ENCODE measurements at places on chromosomes 6 and 20.
A peak's percentile ranks its signal among the peaks of the same experiment; 100 is the strongest.

DNA sequence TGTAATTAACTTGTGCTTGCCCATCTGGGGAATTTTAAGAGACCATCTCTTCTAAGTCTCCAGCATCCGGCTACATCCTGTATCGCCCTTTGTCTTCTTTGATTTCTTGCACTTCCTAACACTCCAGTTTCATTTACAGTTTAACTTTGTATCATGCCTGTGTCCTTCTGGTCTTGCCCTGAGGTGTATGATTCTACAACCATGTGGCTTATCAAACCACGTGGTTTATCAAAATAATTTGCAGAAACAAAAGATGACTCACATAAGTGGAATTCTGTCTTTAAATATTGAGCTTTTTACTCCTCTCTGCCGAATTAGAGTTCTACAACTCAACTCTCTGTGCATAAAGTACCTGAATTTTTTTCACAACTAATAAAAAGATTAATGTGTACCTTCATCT, 580.7 kb downstream of the KIF16B start:
- no peak for DNase-seq

DNA sequence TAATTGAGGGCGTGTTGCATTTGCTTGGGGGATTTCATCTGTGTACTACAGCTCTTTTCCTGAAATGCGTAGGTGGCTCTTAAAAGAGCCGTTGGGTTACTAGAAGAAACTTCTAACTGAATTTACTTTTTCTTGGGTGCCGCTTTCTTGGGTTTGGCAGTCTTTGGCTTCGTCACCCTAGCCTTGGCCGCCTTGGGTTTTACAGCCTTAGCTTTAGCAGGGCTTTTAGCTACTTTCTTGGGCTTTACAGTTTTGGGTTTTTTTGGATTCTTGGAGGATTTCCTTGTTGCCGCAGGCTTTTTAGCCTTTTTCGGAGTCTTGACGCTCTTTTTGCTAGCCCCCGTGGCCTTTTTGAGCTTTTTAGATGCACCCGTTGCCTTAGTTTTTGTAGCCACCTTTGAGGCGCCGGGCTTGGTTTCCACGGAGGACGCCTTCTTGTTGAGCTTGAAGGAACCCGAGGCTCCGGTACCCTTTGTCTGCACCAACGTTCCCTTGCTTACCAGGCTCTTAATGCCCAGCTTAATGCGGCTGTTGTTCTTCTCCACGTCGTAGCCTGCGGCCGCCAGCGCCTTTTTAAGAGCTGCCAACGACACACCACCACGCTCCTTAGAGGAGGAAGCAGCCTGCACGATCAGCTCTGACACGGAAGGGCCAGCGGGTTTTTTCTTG, 54.5 kb downstream of the TRIM38 start:
- no peak for DNase-seq

DNA sequence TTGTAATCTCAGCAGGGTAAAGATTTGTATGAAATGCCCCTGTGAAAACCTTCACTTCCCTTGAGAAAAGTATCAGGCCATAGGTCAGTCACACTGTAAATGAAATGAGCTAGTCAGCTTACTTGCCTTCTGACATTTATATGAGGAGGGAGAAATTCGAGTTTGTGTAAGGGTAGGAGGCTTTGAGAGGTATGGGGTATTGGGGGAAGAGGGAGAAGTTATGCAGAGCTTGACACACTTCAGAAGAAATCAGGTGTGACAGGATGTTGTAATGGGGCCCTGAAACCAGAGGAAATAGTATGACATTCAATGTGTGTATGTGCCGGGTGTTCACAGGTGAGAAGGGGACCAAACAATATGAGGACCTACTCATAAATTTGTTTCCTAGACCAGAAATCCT, 64.2 kb upstream of the CCN6 start:
- DNase-seq: no peak

DNA sequence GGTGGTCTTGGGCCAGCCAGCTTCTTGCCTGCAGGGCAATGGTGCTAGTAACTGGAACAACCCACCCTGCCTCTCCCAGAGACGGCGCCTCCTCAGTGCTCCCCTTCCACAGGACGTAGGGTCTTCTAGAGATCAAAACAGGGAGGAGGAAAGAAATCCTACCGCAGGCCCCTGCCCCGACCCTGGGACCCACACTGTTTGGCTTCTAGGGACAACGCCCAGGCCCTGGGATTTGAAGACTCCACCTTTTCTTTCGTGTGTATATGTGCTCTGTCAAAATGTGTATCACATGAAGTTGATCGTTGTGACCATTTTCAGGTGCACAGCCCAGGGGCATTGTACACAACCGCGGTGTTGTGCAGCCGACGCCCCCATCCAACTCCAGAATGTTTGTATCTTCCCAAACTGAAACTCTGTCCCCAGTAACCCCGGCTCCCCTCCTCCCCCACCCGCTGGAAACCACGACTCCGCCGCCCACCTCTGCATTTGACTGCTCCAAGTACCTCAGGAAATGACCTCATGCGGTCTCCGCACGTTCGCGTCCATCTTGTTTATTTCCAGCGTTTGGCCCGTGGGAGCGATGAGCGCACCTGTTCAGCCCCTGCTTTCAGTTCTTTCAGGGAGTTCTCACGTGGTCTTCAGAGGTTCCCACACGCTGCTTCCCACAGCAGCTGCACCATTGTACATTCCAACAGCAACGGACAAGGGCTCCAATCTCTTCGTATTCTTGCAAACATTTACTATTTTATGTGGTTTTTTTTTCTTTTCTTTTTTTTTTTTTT, 3.4 kb upstream of the BHLHE23 start:
- DNase-seq: peak; percentile 60

DNA sequence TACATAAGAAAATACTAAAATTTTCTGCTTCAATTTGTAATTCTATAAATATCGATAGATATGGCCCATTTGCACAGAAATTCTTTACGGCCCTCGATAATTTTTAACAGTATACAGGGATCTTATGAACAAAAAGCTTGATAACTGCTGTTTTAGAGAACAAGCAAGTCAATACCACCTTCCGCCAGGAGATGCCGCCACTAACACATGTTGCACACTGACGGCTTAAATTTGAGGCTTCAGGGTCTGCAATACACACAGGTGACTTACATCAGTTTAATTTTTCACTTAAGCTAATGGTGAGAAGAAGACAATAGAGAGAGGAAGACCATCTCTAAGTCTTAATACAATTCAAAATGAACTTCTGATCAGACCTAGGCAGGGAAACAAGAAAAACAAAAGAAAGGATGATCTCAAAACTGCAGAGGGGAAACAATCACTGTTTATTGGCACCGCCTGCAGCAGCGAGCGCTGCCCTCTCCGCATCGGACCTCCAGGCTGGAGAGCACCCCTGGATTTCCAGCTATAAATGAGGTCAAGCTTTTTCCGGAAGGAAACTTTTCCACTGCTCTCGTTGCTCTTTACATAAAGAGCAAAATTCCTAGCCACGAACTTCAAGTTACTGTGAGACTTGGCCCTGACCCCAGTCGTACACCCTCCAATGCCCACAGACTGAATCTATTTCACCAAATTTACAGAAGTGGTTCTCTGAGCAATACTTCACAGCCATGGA, 53.9 kb downstream of the OTOR start:
- peak; percentile 30 for DNase-seq

- DNase-seq: no peak
These were observed 214.8 kb downstream of the PRKN start for GRCh38 chr6:162512744-162513143.

DNA sequence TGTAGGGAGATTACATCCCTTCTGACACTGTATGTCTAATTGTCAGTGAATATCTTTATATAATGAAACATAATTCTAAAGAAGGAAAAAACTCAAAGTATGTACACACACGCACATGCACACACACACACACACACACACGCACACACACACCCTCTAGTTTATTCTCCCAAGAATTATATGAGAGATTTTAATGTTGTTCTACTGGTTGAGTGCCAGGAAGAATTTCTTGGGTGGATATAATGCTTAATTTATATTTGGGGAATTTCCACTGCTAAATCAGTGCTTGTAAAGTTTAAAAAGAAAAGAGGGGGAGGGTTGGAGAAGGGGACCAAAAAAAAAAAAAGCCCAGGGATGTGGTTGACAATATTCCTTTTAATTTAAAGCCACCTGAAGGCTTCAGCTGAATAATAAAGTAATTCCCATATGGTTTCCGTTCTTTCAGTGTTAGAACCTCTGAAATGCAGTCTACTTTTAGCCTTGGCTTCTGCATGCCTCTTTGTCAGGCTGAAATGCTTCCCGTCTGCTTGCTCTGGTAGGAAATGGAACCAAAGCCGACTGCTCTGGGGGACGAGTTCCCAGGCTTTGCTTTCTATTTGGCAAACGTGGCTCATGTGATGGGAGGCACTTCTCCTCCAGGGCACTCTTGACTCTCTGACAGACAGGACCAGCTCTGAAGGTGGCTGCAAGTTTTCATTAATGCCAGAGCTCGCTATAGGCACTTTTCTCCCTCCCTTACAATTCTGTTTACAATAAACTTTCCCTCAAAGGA, 225.4 kb downstream of the PRL start:
- no peak for DNase-seq

GRCh38 chr6:18675881-18676280, 288.7 kb downstream of the RNF144B start:
- no peak for DNase-seq

GRCh38 chr20:24765316-24766142, 183.5 kb upstream of the CST7 start:
- no peak for DNase-seq

GRCh38 chr20:52096117-52096516, 95.5 kb downstream of the ZFP64 start:
- no peak for DNase-seq

DNA sequence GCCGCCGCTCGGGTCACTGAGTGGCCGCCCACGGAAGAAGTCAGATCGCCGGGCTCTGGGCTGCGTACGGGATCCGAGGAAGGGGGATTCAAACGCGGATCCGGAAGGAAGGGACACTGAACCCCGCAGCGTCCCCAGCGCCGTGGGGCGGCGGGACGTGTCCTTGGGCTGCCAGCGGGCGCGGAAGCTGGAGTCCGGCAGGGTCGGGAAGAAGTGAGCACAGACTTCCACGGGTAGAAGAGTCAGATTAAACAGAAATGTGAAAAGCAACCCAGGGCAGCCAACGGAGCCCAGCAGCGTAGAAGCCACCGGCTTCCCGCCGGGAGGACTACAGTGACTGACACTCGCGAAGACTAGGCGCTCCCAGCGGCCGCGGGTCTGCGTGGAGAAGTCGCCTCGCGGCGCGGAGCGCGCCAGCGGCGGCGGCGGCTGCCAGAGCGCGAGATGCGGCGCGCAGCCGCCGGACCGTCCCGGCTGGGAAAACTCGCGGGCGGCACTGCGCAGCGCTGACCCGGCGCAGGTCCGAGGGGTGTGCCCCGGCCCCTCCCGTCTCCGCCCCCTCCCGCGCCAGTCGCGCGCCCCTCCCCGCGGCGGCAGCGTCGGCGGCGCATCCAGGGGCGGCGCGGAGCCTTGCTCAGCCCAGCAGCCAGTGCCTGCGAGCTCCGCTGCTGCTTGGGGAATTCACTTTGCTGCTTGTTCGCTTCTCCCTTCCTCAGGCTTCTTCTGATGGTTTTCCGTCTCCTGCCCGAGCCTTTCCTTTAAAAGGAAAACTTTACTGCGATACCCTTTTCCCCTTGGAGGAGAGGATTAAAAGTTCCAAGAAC, at the start of gene SAMD5:
Gene SAMD5 (plus strand): TSS at position 649 of the 824 bp plus-strand sequence. CDS start 239 bp downstream, outside the sequence.
- DNase-seq: no peak

GRCh38 chr6:150887978-150888563, 22.6 kb downstream of the MTHFD1L start:
- DNase-seq: no peak

DNA sequence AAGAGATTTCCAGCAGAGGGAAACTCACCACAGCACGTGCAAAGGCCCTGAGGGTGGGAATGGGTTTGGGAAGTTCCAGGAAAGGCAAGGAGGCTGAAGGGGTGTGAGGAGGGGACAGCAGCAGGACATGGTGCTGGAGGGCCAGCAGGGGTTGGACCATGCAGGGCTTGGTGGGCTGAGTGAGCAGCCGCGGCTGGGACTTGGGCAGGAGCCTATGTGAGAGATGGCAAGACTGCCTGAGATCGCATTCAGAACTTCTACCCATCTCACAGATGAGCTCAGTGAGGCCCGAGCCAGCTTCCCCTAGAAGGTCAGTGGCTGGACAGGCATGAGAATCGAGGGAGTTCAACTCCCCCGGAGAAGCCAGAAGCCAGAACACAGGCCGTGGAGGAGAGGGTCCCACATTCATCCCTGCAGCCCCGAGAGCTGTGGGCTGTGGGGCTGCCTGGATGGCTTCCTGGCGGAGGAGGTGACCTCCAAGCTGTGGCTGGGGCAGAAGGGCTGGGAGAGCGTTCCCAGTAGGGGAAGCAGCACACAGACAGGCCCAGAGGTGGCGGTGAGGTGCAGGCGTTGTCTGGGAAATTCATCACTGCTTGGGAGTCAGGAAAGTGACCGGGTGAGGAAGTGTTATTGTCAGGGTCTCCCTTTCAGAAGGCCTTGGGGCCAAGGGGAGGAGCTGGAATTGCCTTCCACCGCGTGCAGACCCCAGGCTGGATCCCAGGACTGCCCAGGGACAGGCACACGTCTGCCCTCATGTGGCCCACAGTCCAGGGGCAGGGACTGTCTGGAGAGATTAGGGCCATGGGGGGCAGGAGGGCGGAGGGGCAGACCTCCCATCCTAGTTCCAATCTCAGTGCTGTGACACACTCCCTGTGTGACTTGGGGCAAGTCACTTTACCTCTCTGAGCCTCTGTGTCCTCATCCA, 103.8 kb downstream of the CEBPB start:
- DNase-seq: no peak

DNA sequence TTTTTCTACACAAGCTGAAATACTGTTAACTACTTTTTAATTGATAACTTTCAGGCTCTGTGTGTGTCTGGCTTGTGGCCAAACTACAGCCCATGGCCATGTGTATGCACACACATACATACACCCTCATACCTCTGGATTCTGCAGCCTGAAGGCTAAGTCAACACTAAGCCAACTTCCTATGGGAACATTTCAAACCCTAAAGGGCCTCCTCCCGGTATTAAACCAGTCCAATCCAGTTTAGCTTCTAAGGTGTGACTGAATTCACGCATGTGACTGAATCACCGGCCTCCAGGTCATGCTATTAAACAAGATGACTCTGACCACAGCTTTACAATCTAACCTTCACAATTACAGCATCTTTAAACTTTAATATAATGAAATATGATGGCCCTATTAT, 20.7 kb upstream of the DST start:
- no peak for DNase-seq

DNA sequence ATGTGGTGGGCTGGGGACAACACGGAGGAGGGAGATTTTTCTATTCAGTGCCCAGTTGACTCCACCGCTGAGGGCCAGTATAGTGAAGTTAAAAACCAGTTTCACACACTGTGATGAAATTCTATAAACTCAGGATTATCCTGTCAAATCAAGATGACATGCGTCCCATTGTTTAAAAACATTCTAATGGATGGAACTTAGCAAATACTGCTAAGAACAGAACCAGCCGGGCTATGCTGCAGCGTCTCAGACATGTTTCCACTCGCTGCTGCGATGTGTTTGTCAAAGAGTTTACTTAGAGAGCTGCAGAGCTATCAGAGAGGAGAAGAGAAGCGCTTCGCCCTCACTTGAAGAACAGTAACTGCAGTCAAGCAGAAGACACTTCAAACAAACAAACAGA, 212.6 kb upstream of the FOXQ1 start:
- no peak for DNase-seq

GRCh38 chr6:28643017-28643740, 117.5 kb downstream of the GPX5 start:
- peak; percentile 29 for DNase-seq
